Stimulated activated naive B cell treated with anti-CD40 and anti-IgM and Interleukin-4, amounts not matched to agents 10 μg/mL and 1 μg/mL and 100 μg/mL, for 72 hours (primary cell): ENCODE measurements at places on chromosomes 16 and 17.

DNA sequence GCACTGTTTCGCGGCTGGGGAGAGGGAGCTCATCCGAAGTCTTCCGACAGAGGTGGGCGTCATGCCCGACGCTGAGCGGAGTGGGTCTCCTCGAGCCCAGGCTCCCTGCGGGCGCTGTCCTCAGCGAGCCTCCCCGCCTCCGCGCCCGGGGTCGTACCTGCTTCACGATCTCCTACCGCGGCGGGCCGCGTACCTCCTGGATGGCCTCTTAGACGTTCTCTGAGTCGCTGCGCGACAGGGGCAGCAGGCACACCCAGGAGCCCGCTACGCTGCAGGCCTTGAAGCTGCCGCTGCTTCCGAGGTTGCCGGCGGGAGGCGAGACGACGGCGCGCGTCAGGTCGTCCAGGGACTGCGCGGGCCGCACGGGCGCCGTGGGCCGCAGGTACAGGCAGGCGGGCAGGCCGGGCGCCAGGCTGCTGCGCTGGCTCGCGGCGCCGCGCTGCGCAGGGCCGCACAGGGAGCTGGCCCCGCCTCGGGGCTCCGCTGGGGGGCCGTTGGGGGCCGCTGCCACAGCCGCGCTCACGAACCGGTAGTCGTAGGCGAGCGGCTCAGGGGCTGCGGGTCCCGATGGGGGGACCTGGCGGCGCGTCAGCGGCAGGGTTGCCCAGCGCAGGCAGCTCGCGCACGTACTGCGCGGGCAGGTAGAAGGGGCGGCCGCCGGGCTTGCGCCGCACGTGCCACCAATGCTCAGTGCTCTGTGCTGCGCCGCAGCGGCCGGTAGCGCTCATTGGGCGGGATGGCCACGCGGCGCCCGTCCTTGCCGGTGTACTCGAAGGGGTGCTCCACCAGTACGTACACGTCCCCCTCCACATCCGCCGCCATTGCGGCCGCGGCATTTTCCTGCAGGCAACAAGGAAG is 116.4 kb upstream of the SMURF2 start:
- no peak for DNase-seq

DNA sequence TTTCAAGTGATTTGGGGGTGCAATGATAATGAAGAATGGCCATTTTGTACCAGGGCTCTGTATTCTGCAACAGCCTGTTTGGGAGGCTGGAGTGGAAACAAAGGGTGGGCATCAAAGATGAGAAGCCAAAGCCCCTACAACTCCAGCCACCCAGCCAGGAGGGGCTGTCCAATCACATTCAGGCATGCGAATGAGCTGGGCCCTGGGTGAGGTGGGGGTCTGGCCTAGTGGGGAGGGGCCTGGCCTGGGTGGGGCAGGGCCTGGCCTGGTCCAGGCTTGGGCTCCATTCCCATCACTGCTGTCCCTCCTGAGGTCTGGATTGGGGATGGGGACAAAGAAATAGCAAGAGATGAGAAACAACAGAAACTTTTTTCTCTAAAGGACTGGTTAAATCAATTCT is 6.4 kb downstream of the AOC3 start:
- DNase-seq, result no peak

DNA sequence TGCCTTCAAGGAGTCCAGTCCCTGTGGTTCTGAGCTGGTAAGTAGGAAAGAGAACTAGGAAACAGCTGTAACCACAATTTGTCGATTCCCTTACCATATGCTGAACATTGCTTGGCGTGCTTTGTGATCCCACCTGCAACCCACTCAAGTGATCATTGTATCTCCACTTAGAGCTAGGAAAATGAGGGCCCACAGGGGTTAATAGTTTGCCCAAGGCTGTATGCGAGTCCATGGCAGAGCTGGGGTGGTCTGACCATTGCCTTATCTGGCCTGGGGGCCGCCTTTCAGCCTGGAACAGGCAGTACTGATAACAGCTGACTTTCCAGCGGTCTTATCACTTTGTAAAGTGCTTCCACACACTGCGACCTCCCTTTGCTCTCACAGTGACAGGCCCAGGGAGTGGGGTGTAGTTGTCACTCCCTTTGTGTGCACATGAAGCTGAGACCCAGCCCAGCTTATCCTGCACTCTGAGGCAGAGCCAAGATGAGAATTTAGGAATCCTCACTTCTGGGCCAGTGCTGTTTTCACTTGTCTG is 9.8 kb downstream of the MYL4 start:
- DNase-seq, result no peak

DNA sequence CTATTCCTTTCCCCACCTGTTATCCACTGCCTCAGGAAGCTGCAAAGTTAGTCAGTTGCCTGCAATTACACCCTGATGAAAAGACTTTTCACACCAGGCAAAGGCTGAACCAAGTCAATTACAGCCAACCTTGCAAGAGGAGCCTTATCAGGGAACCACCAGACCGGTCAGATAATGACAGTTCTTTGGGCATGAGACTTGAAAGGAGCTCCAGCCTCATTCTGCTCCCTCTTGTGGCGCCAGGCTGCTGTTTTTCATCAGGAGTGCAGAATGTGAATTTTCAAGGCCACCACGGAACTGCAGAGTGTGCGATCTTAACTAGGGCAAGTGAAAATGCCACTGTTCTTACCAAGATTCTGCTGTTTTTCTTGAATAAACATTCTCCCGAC is 22.5 kb downstream of the DNAI2 start:
- no peak for DNase-seq

GRCh38 chr17:66525338-66525737 is 222.9 kb downstream of the PRKCA start:
- no peak for DNase-seq

DNA sequence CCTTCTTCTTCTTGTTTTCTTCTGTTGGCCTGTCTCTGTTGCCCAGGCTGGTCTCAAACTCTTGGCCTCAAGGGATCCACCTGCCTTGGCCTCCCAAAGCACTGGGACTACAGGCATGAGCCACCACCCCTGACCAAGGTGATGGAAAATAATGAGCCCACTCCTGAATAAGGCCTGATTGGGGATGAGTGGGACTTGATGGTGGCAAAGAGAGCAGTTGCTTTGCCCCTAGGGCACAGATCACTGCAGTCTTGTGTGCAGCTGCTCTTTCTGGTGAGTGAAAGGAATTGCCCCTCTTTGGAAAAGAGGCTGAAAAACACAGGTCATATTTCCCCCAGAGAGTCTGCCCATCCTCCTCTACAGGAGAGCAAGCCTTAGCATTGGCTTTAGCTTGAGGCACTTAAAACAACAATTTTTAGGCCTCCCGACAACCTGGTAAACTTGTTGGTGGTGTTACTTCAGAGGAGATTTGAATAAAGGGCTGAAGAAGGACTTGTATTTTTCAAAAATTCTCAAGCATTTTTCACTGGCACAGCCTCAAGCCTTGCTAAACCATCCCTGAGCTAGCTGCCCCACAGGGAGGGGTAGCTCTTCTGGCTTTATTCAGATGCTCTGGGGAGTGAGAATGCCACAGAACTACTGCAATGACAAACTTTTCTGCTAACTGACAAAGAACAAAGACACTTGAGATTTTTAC is 6.1 kb upstream of the PDP2 start:
- DNase-seq, result no peak

DNA sequence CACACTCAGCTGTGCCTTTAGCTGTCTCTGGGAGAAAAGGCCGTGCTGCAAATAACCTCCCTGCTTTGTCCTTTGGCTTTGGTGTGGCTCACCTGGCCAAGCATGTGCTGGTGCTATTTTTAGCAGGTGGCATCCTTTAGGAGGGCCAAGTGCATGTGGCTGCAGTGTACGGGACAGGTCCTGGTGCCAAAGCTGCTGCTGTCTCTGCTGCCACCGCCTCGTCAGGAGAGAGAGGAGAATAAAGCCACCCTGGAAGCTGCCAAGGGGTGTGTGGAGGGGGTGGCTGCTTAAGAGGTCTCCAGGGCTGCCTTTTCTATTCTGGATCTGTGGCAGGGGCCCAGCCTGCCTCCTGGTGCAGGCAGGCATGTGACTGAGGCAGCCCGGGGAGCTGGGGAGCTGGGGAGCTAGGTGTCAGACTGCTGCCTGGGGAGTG is 6.2 kb downstream of the AKAP1 start:
- no peak for DNase-seq
